Islet precursor cell (in vitro differentiated cells): ENCODE measurements at places on chromosomes 4 and X.

DNA sequence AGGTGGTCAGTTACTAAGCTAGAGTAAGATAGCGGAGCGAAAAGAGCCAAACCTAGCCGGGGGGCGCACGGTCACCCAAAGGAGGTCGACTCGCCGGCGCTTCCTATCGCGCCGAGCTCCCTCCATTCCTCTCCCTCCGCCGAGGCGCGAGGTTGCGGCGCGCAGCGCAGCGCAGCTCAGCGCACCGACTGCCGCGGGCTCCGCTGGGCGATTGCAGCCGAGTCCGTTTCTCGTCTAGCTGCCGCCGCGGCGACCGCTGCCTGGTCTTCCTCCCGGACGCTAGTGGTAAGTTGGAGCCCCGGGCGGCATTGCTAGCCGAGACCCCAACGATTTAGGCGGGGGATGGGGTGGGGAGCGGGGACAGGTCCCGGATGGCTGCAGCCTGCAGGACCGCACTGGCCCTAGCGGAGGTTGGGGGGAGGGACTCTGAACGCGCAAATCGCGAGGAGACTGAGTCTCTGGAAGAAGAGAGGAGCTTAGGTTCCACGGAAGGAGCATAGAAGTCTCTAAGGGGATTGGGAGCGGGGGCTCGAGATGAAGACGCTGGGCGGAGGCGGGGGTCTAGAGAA is 573 bp downstream of the HTR2C start:
- peak; percentile 68 for DNase-seq

- DNase-seq, result no peak
Measured at GRCh38 chrX:30060718-30061117, 154.6 kb upstream of the MAGEB2 start.

GRCh38 chrX:2717312-2717711 is 26.2 kb downstream of the CD99 start:
- DNase-seq, result no peak

DNA sequence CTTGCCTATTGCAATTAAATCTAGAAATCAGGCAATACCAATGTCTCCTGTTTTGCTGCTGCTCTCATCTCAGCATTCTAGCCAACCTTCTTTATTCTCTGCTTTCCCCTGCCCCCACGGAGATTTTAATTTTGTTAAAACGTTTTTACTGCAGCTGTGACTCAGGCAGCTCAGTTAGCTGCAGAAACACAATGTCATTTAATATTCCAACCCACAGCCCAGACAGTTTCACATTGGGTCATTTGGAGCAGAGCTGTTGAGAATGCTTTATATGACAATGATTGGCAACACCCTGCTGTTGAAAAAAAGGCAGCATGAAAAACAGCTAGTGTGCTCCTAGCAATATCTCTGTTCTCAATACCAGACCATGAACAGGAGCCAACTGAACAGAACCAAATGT is 12.6 kb upstream of the SLC10A4 start:
- DNase-seq, result no peak

DNA sequence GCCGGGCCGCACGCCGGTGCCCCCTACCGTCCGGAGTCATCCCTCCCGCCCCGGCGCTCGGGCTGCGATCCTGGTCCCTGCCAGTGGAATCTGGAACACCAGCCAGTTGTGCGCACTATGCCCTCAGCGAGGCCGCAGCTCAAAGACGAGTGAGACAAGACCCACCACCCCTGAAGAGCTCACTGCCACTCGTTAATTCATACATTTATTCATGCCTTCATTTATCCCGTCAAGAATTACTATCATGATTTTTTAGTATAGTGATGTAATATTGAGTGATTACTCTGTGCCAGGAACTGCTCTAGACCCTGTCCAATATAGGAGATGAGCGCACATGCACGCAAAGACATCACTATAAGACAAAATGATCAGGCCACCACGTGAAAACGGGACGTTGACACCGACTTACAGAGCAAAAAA is 247 bp upstream of the PPA2 start:
- peak; percentile 94 for DNase-seq

GRCh38 chr4:68871809-68872642 is 56.2 kb downstream of the UGT2B10 start:
- DNase-seq, result no peak

- peak; percentile 61 for DNase-seq
Measured at GRCh38 chrX:38627683-38628082, 66.3 kb downstream of the TSPAN7 start.

DNA sequence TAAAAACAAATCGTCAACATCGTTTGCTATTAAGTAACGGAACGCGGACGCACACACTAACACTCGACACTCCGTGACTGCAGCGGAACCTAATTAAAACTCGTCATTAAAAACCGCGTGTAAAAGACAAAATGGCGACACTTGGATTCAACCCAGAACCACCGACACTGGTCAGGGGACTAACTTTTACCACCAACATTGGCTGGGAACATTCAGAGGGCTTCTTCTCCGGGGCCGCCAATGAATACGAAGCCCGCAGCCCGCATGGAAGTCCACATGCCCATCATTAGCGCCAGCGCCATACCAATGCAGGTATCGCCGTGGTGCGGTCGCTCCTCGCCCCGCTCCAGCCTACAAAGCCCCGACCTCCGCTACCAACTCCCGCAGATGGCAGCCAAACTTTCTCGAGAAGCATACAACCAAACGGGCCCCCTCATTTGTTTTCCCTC is 498 bp downstream of the RBMX start:
- DNase-seq, result peak; percentile 57

GRCh38 chrX:65668377-65669310 is 1.2 kb downstream of the MSN start:
- peak; percentile 78 for DNase-seq

- no peak for DNase-seq
Measured at GRCh38 chr4:61293707-61294400, 93.7 kb downstream of the ADGRL3 start.

DNA sequence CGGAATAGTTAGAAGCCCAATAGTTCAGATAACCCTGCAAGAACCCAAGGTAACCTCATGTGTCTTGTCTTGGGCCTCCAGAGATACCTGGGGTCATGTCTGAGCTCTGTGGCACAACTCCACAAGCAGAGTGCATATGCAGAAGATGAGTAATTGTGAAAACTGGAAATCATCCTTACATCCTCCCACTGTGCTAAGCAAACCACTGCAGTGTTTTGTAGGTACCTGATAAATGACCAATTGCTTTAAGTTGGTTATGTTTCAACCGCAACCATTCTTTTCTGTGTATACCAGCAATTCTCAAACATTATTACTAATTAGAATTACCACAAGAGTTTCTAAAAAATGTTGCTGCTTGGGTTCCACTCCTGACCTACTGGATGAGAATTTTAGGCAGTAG is 73.2 kb downstream of the CBLL2 start:
- no peak for DNase-seq

DNA sequence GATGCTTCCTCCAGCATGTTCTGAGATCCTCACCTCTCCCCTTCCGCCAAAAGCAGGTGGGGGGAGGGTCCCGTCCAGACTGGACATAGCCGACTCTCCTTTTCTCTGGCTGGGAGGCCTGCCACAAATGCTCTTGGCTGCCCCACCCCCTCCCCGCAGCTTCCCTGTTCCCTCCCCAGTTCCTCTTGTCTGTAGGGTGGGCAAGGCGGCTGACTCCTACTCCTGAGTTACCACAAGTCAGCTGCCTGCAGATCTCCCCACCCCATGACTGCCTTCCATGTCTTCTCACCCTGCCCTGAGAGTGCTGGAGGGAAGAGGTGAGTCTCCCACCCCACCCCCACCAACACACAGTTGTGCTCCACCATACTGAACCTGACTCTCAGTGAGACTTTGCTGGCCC is 2.9 kb downstream of the ATP6AP1 start:
- DNase-seq, result no peak

DNA sequence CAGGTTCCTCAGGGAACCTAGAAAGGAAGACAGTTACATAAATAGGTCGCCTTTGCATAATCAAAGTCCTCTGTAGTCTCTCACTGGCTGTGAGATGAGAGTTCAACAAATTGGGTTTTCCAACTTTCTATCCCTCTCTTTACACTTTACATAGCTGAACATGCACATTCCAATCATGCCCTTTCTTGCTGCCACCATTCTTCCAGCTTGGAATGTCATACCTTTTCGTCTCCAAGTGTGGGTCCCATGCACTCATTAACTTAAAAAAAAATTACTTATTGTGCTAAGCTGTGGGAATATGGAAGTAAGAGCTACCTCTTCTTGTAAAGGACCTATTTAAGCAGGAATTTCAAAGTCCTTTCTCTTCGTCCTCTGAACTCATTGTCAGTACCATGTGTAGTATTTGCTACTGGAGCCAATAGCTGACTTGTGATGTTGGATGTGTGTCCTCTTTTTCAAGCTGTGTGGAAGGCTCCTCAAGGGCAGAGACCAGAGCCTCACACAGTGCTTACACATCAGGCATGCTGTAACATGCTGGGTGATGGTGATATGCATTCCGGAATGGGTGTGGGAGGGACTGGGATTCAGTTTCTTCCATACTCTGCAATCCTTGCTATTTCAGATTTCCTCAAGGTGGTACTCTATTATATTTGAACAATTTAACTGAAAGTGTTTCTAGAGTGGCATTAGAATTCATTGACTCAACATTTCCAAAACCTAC is 7.1 kb downstream of the ENOPH1 start:
- no peak for DNase-seq

DNA sequence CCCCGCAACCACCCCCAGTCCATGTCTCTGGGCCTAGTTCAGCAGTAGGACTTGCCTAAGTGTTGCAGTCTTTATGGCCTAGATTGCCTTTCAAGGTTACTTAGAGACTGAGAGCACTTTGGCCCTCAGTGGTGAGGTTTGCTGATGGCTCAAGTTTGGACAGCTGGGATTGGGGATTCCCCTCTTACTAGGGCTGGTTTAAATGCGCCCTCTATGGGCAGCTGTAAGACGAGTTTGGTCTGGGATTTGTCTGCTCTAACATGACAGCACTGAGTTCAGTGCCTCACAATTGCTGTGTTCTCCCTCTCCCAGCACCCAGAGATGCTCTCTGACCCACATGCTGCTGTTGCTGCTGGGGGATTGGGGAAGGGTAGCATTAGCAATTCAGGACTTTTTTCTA is 23.1 kb downstream of the DACH2 start:
- DNase-seq, result peak; percentile 67

DNA sequence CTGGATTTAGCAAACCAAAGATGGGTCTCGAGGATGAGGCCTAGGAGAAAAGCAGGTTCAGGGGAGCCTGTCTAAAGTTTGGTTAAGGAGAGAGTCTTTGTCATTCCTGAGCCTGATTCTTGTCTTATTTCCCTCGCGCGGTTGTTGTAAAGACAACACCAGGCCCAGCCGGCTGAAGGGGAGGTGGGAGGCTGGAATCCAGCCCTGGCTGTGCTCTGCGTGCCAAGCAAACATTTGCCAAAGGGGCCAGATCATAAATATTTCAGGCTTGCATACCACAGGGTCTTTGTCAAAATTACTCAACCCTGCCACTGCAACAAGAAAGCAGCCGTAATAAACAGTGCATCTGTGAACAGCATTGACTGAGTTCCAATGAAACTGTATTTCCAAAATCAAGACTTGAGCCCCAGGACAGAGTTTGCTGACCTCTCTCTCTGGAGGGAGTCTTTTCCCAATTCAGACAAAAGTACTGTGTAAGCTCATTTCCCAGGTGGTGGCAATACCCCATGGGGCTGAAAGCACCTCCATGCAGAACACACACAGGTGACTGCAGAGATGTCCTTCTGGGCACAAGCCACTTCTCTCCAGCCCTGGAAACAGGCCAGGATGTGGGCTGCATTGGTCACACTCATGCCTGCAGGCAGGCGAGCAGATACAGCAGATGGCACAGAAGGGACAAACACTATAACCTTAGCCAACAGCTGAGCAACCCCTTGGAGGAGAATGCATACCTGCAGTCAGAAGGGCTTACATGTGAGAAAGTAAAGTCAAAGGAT is 320.3 kb downstream of the STK32B start:
- DNase-seq, result peak; percentile 44

- DNase-seq, result no peak
Measured at GRCh38 chr4:38223782-38224236, 263.6 kb downstream of the PTTG2 start.

GRCh38 chrX:118025226-118025625 is 91.4 kb downstream of the KLHL13 start:
- no peak for DNase-seq
